ENCODE measurements at places on chromosomes 7 and 10.

- no peak for DNase-seq
Measured at GRCh38 chr10:20132816-20133215, 316.6 kb downstream of the PLXDC2 start.

GRCh38 chr10:115903207-115903606 is 369.8 kb downstream of the GFRA1 start:
- DNase-seq, result no peak

DNA sequence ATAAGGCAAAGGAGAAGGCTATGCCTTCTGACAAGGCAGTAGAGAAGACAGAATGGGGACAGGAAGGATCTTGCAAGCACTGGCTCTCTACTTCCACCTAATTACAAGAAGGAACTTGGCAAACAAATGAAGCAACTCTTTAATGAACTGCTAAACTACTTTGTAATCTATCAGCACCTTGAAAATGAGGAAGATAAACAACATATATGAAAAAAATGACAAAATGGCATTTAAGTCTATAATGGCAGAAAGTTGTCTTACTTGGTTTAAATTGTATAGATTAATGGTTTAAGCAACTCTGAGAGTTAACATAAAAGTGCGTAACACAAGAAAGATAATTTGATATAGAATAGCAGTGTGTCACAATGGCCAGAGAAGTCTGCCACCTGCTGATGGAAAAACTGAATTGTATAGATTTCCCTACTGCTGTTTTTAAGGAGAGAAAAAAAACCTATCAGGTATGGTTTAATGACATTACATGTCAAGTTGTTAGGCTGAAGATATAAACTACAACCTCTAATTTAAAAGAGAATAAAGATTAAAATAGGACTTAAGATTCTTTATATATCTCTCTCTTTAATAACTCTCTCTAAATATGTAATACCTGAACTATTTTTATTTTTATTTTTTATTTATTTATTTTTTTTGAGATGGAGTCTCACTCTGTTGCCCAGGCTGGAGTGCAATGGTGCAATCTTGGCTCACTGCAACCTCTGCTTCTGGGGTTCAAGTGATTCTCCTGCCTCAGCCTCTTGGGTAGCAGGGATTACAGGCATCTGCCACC is 11.8 kb downstream of the NT5C3A start:
- peak; percentile 43 for DNase-seq

- peak; percentile 1 for DNase-seq
Measured at GRCh38 chr10:87504307-87504639, 420 bp upstream of the MINPP1 start.

- DNase-seq, result no peak
Measured at GRCh38 chr10:70834021-70834420, 18.3 kb downstream of the SGPL1 start.

- no peak for DNase-seq
Measured at GRCh38 chr7:140213684-140214074, 36.9 kb upstream of the KDM7A start.

- no peak for DNase-seq
Measured at GRCh38 chr10:79081353-79082034, 12.7 kb downstream of the ZMIZ1 start.

GRCh38 chr7:51430480-51431086 is 114.0 kb upstream of the COBL start:
- peak; percentile 19 for DNase-seq

GRCh38 chr10:7797582-7797981 is 9.6 kb downstream of the ATP5F1C start:
- no peak for DNase-seq

DNA sequence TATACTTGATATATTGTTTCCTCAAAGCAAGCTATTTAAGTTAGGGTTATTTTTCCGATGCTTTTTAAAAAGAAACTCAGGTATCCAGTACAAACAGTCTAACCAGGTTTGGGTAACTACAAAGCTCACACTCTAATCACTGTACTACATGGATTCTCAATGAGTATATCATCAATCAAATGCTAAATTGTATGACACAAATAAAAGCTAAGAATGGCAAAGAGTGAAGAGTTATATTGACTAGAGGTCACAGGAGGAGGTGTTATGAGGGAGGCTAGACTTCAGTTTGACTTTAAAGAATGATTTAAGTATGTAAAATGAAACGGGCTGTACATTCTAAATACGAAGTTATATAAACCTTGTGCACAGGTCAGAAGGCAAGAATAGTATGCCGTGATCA is 178.0 kb downstream of the CTNNA3 start:
- no peak for DNase-seq

- DNase-seq, result no peak
Measured at GRCh38 chr7:98795741-98796493, 73.9 kb downstream of the TMEM130 start.

DNA sequence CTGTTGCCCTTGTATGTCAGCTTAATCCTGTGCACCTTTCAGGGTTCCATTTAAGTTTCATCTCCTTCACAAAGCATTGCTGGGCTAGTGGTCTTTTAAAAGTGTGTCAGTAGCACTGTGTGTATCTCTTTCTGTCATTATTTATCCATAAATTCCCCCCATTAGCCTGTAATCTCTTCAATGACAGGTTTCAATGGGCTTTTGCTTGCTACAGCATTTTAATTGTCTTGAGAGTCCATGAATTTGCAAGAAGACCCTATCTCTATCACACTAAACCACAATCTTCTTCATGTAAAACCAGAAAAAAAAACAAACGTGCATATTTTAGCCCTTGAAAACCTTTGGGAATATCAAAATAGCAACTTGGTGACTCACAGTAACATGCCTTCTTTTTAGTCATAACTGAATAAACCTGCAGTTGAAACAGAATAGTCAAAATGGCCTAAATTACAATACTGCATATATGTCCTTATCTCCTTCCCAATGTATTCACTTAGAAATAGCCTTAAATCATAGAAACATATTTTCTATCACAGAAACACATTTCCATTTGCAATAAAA is 118.6 kb downstream of the PON1 start:
- DNase-seq, result no peak

DNA sequence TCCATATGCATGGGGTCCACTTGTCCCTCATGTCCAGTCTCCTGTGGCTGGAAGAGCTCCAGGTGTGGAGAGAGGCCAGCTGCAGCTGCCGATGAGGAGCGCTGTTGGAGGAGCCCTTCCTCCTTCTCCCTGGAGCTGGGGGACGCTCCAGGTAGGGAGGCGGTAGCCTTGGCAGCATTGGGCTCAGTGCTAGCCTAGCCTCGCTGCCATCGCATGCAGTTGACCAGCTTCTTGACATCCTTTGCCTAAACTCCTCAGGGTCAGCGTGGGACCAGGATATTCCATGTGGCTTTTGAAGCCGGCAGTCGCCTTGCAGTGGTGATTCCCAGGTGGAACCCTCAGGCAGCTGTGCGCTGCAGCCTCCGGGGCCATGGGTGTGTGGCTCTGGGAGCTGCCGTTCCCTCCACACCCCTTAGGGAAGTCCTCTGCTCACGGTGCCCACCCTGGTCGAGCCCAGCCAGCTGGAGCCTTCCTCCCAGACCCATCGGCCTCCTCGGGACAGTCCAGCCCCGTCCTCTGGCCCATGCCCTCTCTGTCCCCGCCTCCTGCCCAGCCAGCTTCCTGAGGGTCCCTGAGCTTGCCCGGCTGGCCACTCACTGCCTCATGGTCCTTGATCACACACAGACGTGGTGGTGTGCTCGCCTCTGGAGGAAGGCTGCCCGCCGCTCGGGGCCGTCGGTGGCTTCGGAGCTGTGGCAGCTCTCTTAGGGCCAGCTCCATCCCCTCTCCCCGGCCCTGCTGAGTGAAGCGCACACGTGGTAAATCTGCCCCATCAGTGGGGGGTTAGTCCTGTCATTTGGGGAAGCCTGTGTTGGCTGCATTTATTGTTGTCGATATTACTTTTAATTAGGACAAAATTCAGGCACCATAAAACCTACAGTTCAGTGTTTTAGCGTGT is 21.2 kb downstream of the INPP5A start:
- DNase-seq, result no peak

- no peak for DNase-seq
Measured at GRCh38 chr10:17383801-17384555, 70.4 kb downstream of the ST8SIA6 start.

DNA sequence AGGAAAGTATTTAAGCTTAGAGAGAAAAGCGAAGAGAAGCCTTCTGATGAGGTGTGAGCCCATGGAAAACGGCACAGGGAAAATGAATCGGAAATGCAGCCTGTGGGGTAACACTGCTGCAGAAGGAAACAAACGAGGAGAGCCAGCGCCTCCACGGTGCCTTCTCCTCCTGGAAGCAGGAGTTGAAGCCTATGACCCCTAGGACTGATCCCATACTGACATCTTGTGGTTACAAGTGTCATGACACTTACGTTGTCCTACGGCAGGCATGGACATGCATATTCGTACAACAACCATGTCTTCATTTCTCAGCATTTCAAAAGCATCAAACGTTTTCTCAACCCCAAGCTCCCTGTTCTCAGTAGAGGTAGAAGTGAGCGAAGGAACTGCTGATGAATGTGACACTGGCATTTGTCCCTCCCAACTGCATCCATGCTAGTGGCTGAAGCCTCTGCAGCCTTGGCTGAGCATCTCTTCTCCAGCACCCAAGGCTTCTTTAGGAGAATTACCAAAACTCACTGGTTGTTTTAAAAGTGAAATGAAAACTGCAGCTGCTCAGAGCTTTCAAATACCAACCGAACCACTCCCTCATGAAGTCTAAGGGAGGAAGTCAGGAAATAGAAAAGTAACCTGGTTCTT is 160.2 kb downstream of the JAZF1 start:
- DNase-seq, result peak; percentile 78

- DNase-seq, result no peak
Measured at GRCh38 chr10:670990-671389, 18.5 kb downstream of the DIP2C start.

GRCh38 chr7:36629351-36629750 is 94.9 kb downstream of the AOAH start:
- no peak for DNase-seq

GRCh38 chr10:102647443-102648268 is 3.4 kb downstream of the TRIM8 start:
- DNase-seq, result no peak

DNA sequence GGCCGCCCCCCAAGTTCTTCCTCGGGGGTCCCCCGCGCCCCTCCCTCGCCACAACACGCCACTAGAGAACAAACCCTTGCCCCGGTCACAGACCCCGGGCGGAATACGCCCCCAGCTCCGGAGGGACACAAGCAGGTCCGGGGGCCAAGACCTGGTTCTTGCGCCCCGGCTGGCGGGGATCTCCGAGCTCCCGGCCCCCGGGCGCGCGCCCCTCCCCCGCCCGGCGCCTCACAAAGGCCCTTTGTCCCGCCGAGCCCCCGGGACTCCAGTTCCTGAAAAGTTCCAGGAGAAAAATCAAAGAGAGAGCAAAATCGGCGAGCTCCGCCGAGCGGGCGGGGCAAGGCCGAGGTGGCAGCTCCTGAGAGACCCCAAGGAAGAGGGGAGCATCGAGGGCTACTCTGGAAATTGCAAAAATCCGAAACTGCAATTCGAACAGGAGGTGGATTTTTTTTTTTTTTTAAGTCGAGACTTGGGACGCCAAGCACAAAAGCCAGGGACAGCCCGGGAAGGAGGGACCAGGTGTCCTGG is 4.0 kb downstream of the TNRC18 start:
- DNase-seq, result no peak

DNA sequence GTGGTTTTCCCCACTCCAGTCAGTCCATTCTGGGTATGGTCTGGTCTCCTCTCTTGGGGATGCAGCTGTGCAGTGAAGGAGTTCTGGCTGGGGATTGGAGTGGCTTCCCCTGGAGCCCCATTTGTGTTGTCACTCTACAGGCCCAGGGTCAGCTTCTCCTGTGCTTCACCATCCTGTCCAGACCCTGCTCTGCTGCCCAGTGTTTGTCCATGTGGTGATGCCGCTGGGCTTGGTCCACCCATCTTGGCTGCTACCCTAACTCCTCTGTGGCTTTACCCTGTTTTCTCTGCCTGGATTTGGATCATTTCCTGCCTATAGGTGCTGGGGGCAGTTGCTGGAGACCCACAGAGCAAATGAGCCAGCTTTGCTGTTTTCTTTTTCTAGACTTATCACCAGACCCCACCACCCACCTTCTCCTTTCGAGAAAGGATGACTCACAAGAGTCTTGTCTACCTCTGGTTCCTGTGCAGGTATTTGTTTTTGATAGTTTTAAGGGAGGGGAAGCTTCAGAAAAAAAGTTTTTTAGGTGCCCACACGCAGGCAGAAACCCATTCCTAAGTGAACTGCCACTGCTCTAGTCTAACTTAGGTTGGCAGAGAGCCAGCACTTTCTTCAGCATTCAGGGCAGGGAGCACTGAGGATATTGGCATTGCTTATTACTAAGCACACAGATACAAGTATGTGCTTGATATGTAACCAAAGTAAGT is 8.5 kb downstream of the ZDHHC16 start:
- DNase-seq, result no peak

DNA sequence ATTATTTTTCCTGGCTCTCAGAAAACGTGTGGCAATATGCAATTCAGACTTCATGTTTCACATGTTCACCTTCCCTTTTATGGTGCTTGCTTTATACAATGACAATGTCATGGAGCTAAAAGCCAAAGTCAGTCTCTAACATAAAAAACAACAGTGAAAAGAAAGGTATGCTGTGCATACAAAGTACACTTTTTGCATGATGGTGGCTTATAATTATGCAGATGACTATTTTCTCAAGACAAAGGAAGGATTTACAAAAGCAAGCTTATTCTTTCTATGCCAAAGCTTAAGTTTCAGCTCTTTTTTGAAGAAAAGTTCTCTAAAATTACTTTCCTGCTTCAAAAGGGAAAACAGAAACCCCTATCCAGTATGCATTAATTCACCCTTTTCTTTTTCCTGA is 15.6 kb downstream of the ERCC6 start:
- DNase-seq, result no peak

DNA sequence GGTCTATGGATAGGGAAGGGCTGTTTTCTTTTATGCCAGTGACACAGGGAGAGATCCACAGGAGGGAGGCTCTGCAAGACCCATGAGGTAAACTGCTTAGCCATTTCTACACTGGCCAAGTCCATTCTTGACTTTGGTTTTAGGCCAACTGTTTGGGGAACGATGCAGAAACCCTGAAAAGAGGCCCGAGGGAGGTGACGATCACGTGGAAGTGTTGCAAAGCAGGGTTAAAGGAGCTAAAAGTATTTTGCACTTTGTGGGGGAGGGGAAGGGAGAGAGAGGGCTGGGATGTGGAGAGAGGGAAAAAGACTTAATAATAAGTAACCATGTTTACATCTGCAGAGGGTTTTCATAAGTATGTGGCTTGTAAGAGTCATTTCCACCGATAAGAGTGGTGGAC is 239.7 kb downstream of the EMX2 start:
- DNase-seq, result no peak

GRCh38 chr7:44105832-44106231 is 1.7 kb downstream of the AEBP1 start:
- DNase-seq, result no peak

GRCh38 chr7:25091176-25091575 is 33.9 kb downstream of the CYCS start:
- no peak for DNase-seq

DNA sequence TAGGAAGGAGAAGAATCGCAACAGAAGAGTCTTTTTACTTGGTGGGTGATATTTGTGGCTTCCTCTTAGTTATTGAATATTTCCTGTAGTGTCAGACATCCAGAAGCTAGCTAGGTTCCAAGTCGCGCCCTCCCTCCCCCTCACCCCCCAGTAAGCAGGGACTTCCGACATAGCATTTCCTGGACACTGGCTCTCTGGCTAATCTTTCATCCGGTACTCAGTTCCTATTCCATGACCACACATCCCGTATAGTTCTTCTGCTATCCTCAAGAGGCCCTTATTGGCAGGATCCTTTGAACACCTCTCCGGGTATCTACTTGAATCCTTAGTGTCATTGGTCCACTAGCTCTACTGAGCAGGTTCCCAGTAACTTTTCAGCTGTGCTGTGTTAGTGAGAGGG is 167.8 kb downstream of the HDAC9 start:
- no peak for DNase-seq

GRCh38 chr7:7424151-7424873 is 111.4 kb downstream of the COL28A1 start:
- peak; percentile 41 for DNase-seq
